Ovary (tissue), 10 donors: ENCODE measurements at places on chromosomes 2 and 18.
A peak's percentile ranks its signal among the peaks of the same experiment; 100 is the strongest.

DNA sequence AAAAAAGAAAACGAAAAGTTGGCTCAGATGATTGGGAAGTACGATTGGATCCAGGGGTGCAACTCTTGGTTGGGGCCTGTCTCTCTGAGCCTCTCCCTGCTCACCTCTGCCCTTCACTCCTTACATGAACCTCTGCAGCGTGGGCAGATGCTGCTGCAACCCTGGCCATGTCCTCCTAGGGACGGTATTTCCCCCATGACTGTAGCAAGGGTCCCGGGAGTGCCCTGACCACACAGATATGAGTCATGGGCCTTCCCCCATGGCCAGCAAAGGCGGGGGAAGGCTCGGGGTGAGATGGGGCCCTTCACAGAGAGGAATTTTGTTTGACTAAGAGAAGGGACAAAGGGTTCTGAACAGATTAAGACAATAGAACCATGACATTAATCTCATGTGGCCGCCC is 129.0 kb downstream of the NCK2 start:
- no peak for DNase-seq

DNA sequence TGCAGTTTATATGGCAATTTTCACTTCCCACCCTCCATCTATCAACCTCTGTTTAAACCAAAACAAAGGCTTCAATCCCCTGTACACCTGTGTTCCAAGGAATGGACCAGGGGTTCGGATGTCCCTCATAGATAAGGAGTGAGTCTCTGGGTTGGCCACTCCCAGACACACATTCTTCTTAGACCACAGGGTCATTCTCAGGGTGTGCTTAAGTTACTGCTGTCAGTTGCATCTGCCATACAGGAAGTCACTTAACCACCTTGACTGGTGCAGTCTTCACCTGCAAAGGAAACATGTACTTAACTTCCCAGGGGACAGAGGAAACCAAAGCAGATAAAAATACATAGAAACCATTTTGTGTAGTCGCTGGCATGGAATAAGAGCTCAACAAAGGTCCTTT is 151.0 kb upstream of the NDUFV2 start:
- DNase-seq, result no peak

GRCh38 chr2:172869861-172870260 is 134.2 kb downstream of the RAPGEF4 start:
- no peak for DNase-seq

DNA sequence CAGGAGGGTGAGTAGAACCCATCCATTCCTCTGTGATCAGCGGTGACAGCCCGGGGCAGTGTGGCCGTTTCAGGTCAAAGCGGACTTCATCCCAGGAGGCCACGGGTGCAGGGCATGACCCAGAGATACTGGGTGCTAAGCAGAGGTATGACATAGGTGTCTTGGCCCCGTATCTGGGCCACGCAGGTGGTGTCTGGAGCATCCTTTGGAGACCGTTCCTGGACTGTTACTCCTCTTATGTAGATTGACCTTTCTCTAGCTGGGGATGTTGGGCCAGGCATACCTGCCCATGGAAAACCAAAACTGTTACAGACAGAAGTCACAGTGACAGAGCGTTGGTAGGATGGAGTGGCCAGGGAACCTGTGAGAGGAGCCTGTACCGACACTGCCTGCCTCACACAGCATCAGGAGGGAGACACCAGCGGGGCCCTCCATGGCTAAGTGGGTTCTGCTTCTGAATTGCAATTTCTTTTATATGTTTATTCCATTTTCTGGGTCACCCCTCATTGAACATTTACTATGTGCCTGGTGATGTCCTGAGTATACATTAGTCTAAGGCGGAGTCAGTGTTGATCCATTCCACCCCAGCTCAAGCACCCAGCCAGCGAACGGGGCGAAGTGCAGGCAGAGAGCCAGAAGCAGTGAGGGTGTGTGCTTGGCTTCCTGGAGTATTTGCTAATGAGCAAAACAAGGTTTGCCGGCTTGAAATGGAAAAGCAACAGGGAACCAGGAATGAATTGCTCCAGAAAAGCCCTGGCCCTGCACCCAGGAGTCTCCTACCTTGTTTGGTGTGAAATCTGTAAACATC is 141.7 kb downstream of the SH3RF3 start:
- DNase-seq, result no peak

DNA sequence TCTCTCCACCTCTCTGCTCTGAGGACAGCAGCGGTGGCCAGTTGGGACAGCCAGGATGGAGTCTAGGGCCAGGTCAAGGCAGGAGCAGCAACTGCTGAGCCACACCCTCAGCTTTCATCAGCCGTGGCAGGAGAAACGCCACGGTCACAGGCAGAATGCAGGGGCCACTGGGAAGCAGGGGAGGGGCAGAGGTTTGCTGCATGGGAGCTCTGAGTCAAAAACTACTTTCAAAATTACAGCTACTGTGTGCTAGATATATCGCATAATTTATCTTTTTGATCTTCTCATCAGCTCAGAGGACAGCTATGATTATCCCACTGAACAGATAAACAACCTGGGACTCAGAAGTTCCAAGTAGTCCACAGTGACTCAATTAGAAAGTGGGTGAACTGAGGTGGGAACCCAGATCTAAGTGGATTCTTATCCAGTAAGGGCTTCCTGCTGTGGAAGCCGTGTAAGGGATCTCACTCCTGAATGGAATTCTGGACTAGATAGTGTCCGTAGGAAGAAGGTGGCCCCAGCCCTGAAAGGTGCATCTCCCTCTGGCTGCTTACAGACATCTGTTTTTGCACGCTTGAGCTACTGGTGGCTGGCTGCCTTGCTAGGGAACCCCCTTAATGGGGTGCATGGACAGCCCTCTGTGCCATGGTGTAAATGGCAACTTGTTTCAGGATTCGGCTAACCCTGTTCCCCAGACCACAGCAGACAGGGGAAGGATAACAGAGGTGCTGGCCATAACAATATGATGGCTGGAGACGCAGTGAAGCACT is 194.6 kb upstream of the SMAD2 start:
- DNase-seq, result no peak

- no peak for DNase-seq
Observed at GRCh38 chr2:58543442-58543841, 302.3 kb upstream of the FANCL start.

DNA sequence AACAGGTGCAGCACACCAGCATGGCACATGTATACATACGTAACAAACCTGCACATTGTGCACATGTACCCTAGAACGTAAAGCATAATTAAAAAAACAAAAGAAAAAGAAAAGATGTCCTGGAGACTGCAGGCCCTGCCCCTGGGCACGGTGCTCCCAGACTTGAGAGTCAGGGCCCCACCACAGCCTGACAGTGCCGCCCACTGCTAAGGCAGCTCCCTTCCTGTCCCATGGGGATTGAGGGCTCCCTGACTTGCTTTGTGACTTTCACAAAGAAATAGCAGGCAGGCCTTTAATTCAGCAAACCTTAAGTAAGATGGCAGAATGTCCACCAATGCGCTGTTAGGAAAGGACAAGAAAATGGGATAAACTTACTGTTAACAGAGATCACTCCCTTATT is 116.8 kb downstream of the NDUFA10 start:
- DNase-seq, result no peak

DNA sequence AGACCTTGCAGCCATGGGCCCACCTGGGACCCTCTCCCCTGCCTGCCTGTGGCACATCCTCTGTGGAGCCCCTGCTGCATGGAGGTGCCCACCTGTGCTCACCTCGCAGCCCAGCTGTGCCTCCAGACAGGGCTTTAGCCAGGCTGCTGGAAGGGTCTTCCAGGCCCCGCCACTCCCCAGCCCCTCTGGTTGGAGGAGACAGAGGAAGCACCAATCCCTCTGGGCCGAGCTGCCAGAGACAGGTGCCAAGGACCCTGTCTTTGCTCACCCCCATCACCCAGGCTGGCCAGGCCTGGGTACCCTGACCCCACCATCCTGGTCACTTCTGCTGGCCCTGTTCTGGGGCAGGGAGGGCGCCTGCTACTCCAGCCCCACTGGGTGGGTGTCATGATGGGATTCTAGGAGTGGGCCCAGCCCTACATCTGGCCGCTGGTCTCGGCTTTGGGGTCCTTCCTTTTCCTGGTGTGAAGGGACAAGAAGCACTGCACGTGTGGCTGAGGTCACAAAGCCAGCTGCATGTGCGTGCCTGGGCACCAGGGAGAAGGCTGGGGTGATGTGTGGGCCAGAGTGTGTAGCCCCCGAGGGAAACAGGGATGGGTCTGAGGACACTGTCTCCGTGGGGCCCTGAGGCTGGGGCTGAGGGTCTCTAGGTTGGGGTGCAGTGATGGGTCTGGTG is 9.3 kb upstream of the NEU4 start:
- peak; percentile 28 for DNase-seq

DNA sequence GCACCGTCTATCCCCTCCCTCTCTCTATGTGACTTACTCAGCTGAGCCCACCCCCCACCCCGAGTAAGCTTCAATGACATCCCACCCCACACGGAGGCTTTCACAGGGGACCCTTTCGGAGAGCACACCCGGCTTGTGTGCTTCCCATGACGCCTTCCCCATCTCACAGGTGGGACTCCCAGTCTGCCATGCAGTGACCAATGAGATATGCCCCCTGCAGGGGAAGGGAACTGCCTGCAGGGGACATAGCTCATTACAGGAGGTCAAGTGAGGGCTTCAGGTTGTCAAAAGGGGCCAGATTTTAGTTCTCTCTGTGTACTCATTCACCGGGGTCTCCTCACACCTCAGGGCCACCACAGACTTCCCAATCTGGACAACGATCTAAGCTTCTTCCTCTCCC is 112.6 kb downstream of the GAREM1 start:
- DNase-seq, result no peak

GRCh38 chr18:76806301-76806700 is 16.1 kb upstream of the ZNF236 start:
- DNase-seq, result no peak

DNA sequence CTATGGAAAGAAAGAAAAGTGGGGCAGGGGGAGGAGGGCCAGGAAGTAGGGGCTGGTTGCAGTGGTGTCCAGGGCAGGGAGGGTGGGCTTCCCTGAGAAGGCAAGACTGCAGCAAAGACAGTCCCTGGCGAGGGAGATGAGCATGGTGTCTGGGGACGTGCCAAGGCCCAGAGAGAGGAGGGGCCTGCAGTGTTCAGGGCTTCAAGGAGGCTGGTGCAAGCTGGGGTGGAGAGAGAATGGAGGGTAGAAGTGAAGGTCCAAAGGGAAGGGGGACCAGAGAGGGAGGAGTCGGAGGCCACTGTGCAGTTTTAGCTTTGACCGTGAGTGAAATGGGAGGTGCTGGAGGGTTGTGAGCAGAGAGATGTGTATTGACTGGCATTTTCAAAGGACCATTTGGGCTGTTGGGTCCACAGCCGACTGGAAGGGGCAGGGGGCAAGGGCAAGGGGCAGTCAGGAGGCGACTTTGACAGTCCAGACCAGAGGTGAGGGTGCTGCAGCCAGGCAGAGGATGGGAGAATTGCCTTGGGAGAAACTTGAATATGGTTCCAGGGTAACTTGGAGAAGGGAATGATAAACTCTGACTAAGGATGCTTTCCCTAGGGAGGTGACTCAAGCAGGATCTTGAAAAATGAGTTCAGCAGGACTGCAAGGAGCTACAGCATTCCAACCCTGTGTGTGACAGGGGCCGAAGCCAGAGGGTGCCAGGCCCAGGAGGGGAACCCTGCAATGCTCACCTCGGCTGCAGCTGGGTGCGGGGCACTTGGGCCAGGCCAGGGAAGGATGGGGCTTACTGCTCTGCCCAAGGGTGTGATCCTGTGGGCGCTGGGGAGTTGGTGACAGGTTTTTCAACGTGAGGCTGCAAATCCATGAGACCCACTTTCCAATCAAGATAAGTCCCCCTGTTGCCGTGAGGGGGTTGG is 177.1 kb upstream of the HAAO start:
- no peak for DNase-seq

GRCh38 chr2:98464772-98465310 is 20.2 kb downstream of the INPP4A start:
- no peak for DNase-seq

DNA sequence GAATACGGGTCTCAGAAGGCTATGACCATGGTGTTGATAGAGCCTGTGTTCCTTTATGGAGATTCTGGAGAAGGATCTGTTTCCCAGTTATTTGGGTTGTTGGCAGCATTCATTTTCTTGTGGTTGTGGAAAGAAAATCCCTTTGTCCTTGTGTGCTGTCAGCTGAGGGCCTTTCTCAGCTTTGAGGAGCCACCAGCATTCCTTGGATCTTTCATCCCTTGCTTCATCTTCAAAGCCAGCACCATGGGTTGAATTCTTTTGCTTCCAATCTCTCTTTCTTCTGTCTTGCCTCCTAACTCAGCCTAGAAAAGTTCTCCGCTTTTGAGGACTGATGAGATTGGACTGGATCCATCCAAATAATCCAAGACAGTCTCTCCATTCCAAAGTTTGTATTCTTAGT is 103.2 kb upstream of the MMADHC start:
- no peak for DNase-seq

DNA sequence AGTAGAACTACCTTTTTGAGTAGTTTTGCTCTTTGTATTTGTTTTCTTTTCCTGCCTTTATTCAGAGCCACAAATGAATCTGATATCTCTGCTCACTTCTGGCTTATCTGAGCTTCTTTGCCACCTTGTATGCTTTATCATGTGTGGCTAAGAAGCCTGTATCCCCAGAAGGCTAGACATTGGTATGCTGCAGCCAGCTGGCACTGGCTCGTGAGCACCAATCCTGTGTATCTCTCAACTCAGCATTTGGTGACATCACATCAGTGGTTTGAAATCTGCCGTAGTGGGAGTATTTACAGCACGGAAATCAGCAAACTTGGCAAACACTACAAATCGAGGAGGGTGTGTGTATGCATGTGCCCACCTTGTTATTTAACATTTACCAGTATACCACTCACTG is 183.7 kb upstream of the LHCGR start:
- DNase-seq, result no peak

- DNase-seq, result no peak
Observed at GRCh38 chr2:240284503-240285259, 144.2 kb upstream of the OTOS start.

- DNase-seq, result no peak
Observed at GRCh38 chr2:73987109-73987947, 2.6 kb downstream of the TET3 start.

DNA sequence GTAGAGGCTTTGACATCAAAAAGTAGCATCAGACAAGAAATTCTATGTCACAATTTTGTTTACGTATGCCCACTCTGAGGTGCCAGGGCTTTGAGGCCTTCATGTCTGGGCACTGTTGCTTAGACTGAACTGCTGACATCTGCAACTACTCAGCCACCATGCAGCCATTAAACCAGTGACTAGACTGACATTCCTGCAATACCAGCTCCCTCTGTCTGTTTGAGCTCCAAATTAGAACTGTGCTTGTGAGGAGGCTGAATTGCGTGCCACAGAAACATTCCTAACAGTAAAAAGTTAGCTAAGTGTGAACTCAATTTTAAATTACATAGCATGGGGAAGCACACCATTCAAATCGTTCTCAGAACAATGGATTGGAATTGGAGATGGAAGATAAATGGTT is 163.2 kb downstream of the INSIG2 start:
- no peak for DNase-seq

GRCh38 chr2:27754138-27754588 is 17.4 kb upstream of the MRPL33 start:
- DNase-seq, result peak; percentile 70

DNA sequence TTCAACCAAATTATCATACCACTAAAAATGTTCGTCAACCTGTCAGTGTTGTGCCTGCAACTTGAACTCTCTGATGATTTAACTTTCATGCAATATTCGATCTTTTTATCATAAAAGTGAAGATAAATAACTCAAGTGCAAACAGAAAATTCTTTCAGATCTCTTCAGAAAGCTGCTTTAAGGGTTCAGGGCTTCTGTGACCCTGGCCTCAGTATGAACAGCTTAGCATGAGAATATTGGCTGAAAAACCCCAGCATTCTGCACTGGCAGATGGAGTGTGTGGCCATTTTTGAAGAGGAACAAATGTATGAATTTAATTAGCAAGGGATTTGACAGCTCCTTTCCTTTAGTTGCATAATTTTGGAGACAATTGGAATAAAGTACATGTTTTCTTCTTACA is 851.4 kb upstream of the SOX11 start:
- DNase-seq, result no peak

- no peak for DNase-seq
Observed at GRCh38 chr2:60422826-60423483, 130.5 kb downstream of the BCL11A start.
